ENCODE measurements at places on chromosomes 5 and 9.
A peak's percentile ranks its signal among the peaks of the same experiment; 100 is the strongest.

GRCh38 chr5:95725071-95725820, 5.9 kb upstream of the RHOBTB3 start:
- no peak overlapping the region for H3K4me3 ChIP-seq
- peak; percentile 74 for DNase-seq
- H3K27ac ChIP-seq, result peak overlapping the region; percentile 21
- no peaks in the 10 kb centered on the region for H3K27me3 ChIP-seq
- peaks cover 43% of the 10 kb centered on the region for H3K4me1 ChIP-seq
- H3K36me3 ChIP-seq, result no peaks in the 10 kb centered on the region

DNA sequence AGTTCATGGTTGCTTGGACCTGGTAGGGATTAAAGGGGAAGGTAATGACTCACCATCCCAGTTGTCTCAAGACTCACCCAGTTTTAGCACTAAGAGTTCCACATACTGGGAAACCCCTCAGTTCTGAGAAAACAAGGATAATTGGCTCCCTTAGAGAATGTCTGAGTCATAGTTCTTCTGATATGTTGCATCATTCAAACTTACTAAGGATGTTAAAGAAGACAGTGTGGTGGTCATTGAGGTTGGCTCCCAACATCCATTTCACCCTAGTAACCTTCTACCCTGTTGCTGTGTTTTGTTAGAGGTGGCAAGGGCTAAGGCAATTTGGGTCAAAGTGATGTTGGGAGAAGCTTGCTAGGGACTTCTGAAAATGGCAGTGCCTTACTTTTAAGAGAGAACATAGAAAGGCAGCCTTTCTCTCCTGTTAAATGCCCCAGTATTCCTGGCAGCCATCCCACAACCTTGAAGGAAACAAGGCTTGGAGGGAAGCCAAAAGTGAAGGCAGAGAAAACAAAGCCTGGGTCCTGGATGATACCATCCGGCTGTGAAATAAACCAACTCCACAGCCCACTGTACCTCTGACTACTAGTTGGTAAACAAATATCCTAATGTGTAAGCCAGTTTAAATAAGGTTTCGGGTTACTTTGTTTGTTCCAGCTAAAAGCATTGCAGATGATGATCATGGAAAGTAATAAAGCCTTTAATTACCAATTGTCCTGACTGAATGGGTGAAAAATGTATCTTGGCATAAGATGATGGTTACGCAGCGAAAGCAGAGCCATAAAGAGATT, 80.4 kb upstream of the ADAMTSL1 start:
- H3K27me3 ChIP-seq, result no peaks in the 10 kb centered on the region
- H3K27ac ChIP-seq, result peak overlapping the region; percentile 75
- H3K4me1 ChIP-seq, result peaks cover 15% of the 10 kb centered on the region
- DNase-seq, result peak; percentile 97

DNA sequence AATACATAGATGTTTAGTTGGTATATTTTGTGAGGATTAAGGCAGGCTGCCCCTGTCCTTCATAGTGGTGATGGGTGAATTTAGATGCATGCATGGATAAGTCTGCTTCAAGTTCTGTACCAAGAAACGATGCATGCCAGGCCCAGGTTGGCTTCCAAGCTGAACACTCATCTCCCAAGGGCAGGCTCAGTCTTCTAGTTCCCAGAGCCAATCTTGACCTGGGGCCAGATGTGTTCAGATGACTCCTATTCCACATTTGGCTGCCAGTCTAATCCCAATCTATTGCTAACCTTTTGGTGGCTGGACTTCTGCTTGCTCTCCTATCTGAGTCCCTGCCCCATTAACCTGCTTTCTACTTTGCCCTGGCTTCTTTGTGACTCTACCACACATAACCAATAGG, 18.5 kb upstream of the SNAPC3 start:
- H3K4me3 ChIP-seq, result no peak overlapping the region
- H3K4me1 ChIP-seq, result no peaks in the 10 kb centered on the region
- no peaks in the 10 kb centered on the region for H3K36me3 ChIP-seq
- H3K27ac ChIP-seq, result no peak overlapping the region
- no peaks in the 10 kb centered on the region for H3K27me3 ChIP-seq
- no peak for DNase-seq

GRCh38 chr9:125755340-125755739, 8.2 kb downstream of the PBX3 start:
- no peak overlapping the region for H3K4me3 ChIP-seq
- peaks cover 17% of the 10 kb centered on the region for H3K4me1 ChIP-seq
- H3K27ac ChIP-seq, result no peak overlapping the region
- no peak for DNase-seq

- no peak overlapping the region for H3K27ac ChIP-seq
- H3K4me3 ChIP-seq, result no peak overlapping the region
- DNase-seq, result no peak
- H3K27me3 ChIP-seq, result peaks cover 2% of the 10 kb centered on the region
- H3K36me3 ChIP-seq, result no peaks in the 10 kb centered on the region
These were observed 8.3 kb downstream of the C9orf152 start for GRCh38 chr9:110199643-110200042.

- H3K4me3 ChIP-seq, result no peak overlapping the region
- H3K27me3 ChIP-seq, result no peaks in the 10 kb centered on the region
- H3K36me3 ChIP-seq, result no peaks in the 10 kb centered on the region
- H3K27ac ChIP-seq, result no peak overlapping the region
These were observed 490.3 kb downstream of the ARHGEF28 start for GRCh38 chr5:74116266-74116665.

DNA sequence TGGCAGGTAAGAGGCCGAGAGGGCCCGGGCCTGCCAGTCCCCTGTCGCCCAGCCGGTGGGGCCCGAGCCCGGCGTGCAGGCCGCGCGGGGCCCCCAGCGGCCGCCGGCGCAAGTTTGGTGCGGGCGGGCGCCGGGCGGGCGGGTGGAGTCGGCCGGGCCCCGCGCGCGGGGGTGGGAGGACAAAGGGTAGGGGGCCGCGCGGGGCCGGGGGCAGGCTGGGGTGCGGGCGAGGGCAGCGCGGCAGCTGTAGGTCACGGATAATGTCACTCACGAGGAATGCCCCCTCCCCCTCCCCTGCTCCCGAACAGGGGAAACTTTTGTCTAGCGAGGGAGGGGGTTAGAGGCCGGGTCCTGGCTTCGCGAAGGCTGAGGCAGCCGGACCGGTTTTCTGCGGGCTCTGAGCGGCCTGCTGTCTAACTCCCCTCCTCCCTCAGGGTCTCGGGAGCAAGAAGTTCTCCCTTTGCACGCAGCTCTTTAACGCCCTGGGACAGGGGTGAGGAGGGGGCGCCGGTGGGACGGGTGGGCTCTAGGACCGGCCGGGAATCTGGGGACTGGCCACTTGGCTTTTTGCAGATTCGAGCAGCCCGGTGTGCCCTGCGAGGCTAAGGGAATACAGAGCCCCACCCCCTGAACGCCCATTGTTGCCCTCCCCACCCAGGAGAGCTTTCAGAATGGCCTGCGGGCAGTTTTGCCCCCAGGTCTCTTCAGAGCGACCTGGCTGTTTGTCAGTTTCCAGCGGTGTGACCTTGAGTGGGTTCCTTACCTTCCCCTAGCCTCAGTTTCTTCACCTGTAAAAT, 21.3 kb upstream of the NDST1 start:
- H3K27ac ChIP-seq, result peak overlapping the region; percentile 95
- no peaks in the 10 kb centered on the region for H3K36me3 ChIP-seq
- H3K4me1 ChIP-seq, result peaks cover 54% of the 10 kb centered on the region
- peak overlapping the region; percentile 82 for H3K4me3 ChIP-seq
- no peaks in the 10 kb centered on the region for H3K27me3 ChIP-seq
- DNase-seq, result peak; percentile 50

- no peak for DNase-seq
- no peaks in the 10 kb centered on the region for H3K27me3 ChIP-seq
- H3K27ac ChIP-seq, result no peak overlapping the region
- peaks cover 9% of the 10 kb centered on the region for H3K36me3 ChIP-seq
These were observed 48.1 kb downstream of the KCNV2 start for GRCh38 chr9:2765250-2765880.

All from astrocyte (in vitro differentiated cells and primary cell).